ENCODE measurements at places on chromosomes 3 and 15.
A peak's percentile ranks its signal among the peaks of the same experiment; 100 is the strongest.

DNA sequence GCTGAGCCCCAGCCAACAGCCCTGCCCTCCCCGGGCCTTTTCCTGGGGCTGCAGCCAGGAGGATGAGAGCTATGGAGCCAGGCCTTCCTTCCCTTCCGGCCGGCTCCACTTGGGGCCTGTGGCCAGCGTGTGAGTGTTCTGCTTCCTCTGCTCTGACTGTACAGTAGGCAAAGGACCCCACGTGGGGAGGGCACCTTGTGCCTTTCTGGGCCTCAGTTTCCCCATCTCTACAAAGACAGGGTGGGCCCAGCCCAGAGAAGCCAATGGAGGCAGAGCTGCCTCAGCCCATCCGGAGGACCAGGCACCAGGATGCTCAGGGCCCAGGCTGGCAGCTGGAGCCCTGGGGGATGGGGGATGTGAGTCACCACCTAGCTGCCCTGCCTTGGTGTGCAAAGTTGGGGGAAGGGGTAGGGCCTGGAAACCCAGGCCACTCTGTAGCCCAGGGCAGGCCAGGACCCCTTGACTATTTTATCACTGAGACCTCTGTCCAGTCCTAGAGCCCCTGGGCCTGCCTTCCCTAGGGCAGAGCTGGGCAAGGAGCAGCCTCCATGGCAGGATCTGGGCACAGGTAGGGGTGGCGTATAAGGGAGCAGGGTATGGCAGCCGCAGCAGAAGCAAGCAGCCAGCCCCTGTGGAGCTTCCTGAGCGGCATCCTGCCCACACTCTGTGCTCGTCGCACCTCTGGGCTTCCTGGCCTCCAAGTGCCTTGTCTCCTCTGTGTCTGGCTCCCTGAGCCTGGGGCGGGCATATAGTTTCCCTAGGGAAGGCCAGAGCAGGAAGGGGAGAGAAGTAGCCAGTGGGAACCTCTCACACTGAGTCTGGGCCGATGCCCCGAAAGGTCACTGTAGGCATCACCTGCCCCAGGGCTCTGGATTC lies 1.8 kb downstream of the PSTPIP1 start:
- DNase-seq, result peak; percentile 63

DNA sequence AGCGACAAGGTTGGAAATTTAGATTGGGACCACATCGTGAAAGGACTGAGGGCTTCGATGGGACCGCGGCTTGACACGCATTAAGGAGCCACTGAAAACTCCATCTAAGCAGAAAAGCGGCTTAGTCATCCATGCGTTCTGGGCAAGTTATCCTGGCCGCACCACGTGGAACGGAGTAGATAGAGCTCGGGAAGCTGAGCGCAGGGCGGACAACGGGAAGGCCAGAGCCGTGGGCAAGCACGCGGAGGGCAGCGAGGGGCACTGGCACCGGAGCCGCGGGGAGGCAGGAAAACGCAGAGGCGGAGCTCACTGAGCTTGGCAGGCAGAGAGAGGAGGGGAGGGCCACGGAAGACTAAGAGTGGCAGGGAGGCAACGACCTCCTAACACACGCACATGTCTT lies 61.3 kb upstream of the VGLL4 start:
- DNase-seq, result no peak

DNA sequence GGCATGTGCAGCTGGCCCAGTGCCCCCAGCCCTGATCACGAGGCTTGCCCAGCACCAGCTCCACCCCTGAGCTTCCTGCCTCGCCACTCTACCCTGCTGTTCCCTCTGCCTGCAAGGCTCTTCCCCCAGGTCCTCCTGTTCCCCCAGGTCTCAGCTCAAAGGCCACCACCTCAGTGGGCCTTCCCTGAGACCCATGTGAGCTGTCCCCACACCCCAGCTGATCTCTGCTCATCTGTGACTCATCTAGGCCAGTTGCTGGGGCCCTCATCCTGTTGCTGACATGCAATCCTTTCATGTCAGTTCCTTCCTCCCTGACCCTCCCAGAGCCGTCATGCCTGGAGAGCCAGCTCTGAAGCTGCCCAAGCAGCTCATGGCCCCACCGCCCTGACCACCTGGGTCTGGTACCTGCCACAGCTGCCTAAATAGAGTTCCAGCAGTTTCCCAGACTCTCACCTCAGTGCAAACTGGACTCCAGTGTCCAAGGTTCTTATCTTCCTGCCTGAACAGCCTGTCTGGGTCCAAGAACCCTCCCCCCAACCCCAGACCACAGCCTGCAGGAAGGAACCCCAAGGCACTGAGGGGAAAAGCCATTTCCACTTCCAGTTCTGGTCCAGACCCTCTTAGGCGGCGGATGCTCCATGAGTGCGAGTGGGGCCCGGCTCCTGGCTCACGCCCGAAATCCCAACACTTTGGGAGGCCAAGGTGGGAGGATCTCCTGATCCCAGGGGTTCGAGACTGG lies 116.6 kb upstream of the IQSEC1 start:
- no peak for DNase-seq

DNA sequence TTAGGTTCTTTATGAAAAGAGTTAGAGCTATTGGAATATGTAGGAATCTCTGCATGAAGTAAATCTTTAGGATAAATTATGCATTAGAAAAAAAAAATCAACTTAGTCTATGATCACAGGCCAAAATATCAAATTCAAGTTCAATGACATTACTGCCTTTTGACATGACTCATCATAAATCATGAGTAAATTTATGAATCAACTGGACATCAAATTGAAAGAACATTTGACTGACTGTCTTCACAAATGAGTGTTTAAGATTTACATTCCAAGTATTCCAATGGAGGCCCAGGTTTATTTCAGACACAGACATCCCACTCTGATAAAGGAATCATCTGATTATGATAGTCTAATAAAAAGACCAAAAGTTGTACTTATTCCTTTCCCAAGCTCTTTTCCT lies 192.8 kb upstream of the TTC14 start:
- DNase-seq, result no peak

- no peak for DNase-seq
Measured at GRCh38 chr3:58647381-58648141, 19.0 kb downstream of the FAM3D start.

DNA sequence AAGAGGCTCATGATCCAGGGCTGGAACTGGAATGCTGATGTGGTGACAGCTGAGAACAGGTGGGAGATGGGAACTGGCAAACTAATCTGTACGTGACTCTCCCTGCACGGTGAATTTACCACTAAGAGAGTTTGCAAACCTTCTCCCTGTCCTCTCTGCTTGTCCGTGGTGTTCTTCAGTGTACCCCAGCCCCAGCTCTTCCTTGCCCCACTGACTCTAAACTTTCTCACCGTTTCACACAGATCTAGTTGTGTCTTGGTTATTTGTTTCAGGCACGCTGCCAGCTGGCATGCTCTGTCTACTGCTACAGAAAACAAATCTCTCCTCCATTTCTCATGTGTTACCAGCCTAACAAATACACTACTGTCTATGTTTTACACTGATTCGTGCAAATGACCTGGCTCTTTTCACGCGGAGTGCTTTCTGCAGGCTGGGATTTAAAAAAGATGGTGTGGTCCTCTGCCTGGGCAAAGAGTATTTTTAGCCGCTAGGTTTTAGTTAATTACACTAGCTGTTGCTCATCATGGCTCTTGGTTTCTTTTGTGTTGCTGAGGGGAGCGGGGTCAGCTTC lies 192.7 kb upstream of the LRIG1 start:
- no peak for DNase-seq

DNA sequence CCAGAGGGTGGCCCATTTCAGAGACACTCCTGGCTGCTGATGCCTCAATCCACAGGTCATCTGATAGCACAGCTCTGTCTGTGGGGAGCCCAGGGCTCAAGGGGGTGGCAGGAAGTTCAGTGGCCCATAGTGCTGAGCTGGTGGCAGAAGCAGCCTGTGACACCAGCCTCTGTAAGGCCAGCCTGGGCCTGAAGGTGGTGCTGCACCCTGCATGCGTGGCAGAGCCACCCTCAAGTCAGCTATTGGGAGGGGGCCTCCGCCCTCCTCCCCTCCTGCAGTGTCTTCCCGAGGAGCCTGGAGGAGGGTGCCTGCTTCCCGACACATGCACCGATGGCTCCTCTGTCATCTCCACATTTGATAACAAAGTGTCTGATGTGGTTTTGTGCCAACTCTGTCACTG lies 3.0 kb downstream of the PLA1A start:
- peak; percentile 69 for DNase-seq

DNA sequence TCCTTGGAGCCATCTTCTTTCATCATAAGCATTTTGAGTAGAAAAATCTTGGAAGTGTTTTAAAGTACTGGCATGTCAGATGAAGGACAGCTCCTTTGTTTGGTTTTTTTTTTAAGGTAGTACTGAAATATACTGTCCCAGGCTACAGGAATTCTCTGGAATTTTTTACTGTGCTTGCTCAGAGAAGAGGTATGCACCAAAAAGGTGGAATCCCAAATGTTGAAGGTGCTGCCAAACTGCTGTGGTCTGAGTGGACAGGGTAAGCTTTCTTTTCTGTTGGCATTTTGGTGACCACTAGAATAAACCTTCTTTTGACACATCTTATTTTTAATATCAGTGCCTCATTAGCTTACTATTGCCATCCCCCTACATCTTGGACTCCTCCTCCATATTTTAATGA lies 7.2 kb downstream of the GNL3 start:
- DNase-seq, result no peak

Data from BE2C (cell line).